ENCODE measurements at places on chromosomes 16 and 17.
A peak's percentile ranks its signal among the peaks of the same experiment; 100 is the strongest.

GRCh38 chr16:11689031-11689840 is 21.0 kb downstream of the SNN start:
- peak; percentile 53 for DNase-seq

DNA sequence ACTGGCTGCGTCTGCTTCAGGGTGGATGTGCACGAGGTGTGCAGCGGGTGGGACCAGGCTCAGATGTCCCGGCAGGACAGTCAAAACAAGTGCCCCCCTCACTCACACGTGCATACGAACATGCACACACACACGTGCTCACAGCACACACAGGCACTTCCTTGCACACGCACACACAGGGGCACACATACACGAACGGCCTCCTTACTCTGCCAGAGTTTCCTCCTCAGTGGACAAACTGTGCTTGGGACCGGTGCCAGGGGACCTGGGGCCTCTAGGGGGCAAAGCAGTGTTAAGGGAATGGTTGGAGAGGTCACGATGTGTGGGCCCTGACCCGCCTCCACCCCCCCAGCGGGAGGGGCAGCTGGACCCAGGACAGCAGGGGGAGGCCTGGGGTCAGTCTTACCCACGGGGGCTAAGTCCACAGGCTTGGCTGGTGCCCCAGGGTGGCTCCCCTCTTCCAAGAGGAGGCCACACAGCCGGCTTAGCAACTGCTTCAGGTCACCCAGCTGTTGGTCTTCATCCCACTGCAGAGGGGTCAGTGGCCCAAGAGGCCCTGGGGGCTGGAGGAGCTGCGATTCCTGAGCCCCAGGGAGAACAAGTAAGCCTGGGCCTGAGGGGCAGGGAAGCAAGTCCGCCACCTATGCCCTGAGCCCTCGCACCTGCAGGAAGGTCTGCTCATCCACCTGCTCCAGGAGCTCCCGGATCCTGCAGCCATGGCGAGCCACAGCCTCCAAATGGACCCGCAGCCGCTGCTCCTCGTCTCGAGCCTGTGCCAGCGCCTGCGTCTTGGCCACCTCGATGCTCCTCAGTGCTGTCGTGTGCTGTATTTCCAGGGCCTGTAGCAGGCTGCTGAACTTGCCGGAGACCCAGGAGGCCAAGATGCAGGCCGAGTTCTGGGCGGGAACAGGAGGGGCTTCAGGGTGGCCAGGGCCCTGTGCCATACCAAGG is 4.9 kb downstream of the TRIM65 start:
- no peak for DNase-seq

GRCh38 chr17:62626719-62627218 is 701 bp upstream of the MRC2 start:
- DNase-seq, result peak; percentile 90

DNA sequence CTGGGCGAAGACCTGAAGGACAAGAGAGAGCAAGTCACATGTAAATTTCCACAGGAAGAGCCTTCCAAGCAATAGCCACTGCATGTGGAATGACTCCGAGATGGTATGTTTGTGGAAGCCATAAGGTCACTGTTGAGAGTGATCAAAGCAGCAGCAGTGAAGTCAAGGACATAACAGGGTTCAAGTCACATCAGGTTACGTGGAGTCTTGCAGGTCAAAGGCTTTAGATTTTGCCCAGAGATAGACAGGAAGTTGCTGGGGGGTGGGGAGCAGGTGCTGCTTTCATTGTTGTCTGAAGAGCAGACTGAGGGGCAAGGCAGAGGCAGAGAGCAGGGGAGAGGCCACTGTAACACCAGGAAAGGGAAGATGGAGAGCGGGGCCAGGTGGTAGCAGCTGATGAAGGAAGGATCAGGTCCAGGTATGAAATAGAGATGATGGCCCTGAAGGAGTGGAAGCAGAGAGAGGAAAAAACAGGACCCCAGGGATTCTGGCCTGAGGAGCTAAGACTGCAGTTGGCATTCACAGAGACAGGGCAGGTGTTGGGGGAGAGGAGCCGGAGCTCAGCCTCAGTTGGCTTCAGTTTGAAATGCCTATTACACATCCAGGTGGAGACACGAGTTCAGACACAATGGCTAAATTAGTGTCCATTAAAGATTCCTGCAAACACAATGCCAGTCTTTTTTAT is 129.3 kb upstream of the AXIN2 start:
- DNase-seq, result no peak

DNA sequence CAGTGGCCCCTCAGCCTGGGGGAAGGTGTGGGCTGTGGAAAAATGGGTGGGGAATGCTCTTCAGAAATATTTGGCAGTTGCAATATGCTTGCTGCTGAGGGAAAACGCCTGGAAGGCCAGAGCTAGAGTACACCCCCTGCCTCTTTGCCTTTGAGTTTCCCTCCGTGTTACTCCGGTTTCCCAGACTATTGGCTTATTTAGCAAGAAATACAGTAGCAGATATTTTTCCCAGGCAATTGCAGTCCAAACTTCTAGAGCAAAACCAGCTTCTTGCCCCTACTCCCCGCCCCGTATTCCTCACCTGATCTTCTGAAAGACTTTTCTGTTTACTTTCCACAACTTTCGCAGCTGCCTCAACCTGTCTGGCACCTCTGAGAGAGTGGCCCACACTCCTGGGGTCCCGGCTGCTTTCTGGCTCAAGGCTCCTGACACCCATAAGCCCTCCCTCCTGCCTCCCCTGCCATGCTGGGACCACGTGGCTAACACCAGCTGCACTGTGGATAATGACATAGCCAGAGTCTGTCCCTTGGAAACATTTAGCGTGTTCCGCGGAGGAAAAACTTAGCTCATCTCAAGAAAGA is 45.8 kb upstream of the HELZ start:
- no peak for DNase-seq

GRCh38 chr17:31405890-31406371 is 14.5 kb downstream of the RAB11FIP4 start:
- no peak for DNase-seq

DNA sequence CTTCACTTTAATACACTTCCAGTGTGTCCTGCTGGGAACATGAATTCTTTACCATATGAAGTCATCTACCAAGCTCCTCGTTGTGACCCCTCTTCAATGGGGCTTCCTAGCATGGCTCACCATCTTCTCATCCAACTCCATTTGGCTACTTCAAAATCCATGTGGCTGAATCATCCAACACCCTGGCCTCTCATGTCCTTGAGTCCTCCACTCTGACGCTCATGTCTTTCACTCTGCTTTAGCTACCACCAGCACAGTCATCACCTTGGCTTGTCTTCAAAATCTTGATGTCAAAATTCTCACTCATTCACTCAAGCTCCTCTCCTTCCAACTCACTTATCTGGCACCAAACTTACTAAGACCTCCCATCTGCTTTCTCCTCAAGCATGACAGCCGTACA is 35.8 kb downstream of the AMFR start:
- peak; percentile 100 for DNase-seq
